ENCODE measurements at places on chromosomes 5 and 9.

GRCh38 chr9:101030086-101030391 is 1.5 kb downstream of the PLPPR1 start:
- DNase-seq, result no peak

- DNase-seq, result no peak
These were observed 310.0 kb downstream of the ASTN2 start for GRCh38 chr9:117104716-117105495.

GRCh38 chr5:1826235-1826980 is 25.2 kb downstream of the NDUFS6 start:
- DNase-seq, result no peak

- DNase-seq, result no peak
These were observed 12.9 kb downstream of the RGMB start for GRCh38 chr5:98786191-98786853.

GRCh38 chr9:14344053-14344524 is 30.1 kb upstream of the NFIB start:
- DNase-seq, result no peak

DNA sequence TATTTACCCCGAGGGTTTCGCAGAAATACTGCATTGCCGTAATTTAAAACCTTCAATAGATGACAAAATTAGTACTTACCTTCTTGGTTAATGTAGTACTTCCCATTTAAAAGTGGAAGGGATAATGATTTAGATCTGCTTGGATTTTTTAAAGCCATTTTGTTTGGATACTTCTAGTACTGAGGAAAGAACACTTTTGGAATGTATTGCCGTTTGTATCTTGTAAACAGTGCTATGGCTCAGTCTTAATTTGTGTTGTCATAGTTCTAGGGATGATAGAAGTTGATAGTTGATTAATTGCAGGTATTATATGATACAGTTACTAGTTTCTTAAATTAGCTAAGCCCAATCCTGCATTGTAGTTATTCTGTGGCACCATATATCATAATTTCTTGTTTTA is 33.1 kb downstream of the TNPO1 start:
- no peak for DNase-seq

GRCh38 chr5:44665101-44665701 is 143.5 kb upstream of the MRPS30 start:
- DNase-seq, result no peak

- no peak for DNase-seq
These were observed 517.3 kb upstream of the RORB start for GRCh38 chr9:73979894-73980264.

DNA sequence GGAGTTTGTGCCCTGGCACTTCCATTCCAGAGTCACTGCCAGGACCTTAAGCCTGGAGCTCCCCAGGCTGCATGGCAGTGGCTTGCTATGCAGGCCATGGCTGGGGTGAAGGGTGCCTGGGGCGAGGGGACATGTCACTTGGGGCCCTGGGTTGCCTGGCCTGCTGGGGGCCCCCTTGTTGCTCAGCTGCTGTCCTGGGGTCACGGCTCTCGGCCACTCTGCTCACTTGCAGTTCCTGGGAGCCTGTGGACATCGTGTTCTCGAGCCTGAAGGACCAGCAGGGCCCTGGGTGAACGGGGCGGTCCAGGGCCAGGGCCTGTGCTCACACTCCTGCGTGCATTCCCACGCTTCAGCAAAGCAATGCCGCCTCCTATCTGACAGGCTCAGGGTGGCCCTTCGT is 14.5 kb upstream of the SLC2A6 start:
- DNase-seq, result no peak

DNA sequence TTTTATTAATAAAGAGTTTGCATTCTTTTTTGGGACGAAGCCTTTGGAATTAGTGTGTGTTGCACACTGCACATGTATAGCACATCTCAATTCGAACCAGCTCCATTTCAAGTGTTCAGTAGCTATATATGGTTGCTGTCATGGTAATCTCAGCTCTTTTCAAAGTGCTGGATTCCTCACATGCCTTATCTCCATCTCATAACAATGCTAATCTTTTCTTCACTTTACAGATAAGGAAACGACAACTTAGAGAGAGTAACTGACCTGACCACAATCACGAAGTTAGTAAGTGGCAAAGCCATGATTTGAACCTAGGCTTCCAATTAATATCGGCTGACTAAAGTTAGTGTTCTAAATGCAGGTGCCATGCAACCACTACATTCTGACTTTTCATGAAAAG is 204.8 kb upstream of the RASEF start:
- no peak for DNase-seq

GRCh38 chr5:5467737-5468136 is 45.3 kb downstream of the ICE1 start:
- no peak for DNase-seq

DNA sequence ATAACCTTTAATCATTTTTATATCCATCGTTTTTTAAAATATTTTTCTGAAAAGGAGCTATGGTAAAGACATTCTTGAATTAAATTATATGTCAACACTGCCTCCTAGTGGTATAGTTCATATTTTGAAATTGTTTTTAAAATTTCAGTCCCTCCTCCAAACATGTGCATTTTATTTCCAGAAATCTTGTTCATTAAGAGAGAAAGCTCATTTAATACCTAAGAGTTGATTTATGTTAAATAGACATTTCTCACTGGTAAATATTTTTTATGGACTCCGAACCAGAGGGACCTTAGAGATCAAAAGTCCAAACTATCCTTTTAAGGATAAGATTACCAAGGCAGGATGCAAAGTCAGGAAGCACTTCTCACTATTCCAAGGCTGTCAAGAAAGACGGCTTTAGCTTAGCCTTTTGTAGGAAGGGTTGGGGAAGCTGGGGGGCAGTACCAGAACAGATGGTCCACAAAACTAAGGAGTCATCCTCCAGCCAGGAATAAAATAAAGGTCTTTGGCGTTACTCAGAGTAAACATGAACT is 21.6 kb downstream of the BHMT start:
- peak; percentile 29 for DNase-seq

- no peak for DNase-seq
These were observed 40.2 kb upstream of the ROPN1L start for GRCh38 chr5:10401498-10401897.

GRCh38 chr9:36423206-36423605 is 23.1 kb upstream of the RNF38 start:
- no peak for DNase-seq

GRCh38 chr9:8940650-8941049 is 1141.1 kb upstream of the DMAC1 start:
- no peak for DNase-seq

DNA sequence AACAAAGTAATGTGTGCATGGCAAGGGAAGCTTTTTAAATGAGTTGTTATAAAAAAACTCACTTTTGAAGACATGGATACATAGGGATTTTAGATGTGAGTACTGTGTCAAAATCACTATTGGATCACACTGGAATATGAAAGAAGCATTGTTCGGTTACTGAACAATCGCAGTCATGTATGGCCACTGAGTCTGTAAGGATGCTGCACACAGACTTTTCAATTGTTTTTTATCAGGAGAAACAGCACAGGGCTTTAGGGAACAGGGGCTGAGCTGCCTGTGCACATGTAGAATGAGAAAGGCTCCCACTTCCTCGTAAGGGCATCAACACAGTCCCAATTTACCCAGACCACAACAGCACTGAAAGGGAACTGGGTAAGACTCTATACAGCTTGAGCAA is 1333.9 kb upstream of the DMAC1 start:
- DNase-seq, result no peak

DNA sequence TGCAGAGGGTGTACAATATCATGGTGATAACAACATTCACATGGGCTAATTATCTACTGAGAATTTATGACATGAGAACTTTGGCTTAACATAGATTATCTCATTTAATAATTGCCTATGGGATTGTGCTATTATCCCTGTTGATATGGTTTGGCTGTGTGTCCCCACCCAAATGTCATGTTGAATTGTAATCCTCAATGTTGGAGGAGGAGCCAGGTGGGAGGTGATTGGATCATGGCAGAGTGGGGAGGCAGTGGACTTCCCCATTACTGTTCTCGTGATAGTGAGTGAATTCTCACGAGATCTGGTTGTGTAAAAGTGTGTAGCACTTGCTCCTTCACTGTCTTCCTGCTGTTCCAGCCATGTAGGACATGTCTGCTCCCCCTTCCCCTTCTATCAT is 186.4 kb downstream of the TRIM32 start:
- no peak for DNase-seq

DNA sequence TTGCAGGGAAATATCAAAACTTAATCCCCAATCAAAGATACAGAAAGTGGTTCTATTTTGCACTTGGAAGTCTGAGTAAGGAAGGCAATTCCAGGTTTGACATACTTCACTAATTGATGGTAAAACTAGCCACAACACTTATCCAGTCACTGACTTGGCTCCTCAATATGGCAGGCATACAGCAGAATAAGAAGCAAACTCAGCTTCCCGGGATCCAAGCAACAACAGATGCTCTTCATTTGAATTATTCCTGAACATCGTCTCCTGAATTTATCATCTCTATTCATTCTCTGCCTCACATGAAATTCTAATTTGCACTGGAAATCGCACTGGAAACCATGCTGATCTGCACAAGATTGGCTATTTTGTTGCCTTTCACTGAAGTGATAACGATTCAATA is 629.6 kb downstream of the PRELID2 start:
- no peak for DNase-seq

DNA sequence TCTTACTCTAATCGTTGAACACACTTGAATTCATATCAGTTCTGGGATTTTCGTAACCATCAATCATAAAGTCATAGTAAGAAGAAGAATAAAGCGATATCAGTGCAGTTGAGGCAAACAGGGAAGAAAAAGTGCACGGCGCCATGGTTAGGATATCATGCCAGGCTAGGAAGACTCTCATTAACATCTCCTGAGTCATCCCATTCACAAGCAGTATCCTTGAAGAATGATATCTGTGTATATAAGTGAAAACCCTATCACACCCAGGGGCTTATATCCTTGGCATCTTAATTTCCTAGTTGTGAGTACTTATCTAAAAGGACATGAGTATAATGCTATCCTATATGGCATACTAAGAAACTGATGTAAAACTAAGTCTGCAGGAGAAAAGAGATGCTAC is 38.6 kb downstream of the NFIB start:
- peak; percentile 4 for DNase-seq

GRCh38 chr5:35924122-35924949 is 14.1 kb downstream of the CAPSL start:
- peak; percentile 65 for DNase-seq

GRCh38 chr9:93828331-93829097 is 126.6 kb downstream of the BARX1 start:
- no peak for DNase-seq

DNA sequence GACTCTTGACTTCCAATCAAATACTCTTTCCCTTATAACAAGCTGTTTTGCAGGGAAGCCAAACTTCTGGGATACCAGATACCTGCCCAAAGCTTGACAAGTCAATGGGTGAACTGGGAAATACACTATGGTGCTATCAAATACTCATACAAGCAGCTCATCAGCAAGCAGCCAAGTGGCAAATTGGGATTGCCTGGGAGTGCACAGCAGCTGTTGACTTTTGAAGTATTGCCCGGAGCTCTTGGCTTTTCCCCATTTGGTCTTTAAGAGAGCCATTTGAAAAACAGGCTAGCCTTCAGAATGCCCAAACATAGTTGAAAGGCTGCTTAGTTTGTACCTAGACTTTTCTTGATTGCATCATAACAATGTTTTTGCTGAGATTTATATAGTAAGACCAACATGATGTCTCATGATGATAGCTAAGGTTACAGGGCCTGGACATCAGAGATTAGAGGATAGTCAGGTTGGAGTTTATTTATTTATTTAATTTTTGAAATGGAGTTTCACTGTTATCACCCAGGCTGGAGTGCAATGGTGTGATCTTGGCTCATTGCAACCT is 210.1 kb upstream of the ZNF608 start:
- DNase-seq, result no peak

DNA sequence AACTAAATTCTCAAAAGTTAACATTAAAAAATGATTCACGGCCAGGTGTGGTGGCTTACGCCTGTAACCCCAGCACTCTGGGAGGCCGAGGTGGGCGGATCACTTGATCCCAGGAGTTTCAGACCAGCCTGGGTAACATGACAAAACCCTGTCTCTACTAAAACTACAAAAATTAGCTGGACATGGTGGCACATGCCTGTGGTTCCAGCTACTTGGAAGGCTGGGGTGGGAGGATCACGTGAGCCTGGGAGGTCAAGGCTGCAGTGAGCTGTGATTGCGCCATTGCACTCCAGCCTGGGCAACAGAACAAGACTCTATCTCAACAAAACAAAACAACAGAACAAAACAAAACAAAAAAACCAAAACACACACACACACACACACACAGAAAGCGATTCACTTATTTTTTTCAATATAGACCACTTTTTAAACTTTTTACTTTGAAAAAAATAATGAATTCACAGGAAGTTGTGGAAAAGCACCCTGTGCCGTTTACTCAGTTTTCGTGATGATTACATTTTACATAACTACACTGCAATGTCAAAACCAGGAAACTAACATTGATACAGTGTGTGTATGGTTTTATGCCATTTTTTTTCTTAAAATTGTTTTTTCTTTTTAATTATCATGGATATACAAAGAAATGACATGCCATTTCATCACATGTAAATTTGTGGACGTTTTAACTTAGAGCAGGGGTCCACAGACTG is 73.7 kb downstream of the TENT4A start:
- no peak for DNase-seq

- no peak for DNase-seq
These were observed 595.4 kb upstream of the RIOK2 start for GRCh38 chr5:97778451-97778850.

GRCh38 chr5:670396-671270 is 22.5 kb downstream of the TPPP start:
- DNase-seq, result no peak

GRCh38 chr9:126788634-126789349 is 16.0 kb upstream of the ZBTB43 start:
- peak; percentile 53 for DNase-seq

DNA sequence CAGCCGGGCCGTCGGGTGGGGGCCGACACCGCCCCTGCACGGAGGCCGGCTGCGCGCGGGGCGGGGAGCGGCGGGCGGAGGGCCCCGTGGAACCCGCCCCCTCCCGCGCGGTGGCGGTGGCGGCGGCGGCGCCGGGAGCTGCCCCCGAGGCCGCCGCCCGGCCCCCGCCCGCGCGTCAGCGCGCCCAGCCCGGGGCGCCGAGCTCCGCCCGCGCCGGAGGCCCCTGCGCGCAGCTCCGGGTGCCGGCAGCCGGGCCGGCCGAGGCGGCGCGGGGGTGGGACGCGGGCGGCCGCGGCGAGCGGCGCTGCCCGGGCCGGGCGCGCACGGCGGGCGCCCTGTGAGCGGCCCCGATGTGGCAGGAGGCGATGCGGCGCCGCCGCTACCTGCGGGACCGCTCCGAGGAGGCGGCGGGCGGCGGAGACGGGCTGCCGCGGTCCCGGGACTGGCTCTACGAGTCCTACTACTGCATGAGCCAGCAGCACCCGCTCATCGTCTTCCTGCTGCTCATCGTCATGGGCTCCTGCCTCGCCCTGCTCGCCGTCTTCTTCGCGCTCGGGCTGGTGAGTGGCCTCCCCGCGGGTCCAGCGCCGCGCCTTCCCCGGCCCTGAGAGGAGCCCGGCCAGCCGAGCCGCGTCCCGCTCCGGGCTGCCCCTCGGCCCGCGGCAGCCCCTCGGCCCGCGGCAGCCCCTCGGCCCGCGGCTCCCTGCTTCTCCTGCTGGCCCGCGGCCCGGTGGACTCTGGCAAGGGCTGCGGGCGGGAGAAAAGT is at the start of gene ADCY2:
ADCY2 (plus strand) TSS at position 192 of the 766 bp plus-strand sequence; CDS start at position 351, 159 bp downstream.
- no peak for DNase-seq

Measured in RCC 7860 (cell line).